ENCODE measurements at places on chromosomes 1 and 21. TPM values are rescaled to one million over a fixed set of nuclear protein-coding genes. Genes with fewer than 3 reads are reported as not detected.

C1orf185 gene
- not detected for total RNA-seq

DNA sequence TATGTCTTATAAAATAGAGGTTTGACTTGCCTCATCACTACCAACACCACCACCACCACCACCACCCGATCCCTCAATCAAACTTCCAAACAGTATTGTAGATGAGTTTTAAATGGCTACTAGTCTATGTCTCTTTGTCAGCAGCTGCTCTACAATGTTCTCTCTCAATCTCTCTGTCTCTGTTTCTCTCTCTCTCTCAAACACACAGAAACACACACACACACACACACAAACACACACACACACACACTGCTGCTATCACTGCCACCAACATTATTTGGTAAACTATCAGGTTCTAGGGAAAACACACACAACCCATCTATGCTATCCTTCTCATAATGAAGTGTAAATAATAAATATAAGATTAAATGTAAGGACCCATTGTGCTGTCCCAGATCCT, 2.4 kb downstream of the TNFSF4 start:
- DNase-seq: no peak

DNA sequence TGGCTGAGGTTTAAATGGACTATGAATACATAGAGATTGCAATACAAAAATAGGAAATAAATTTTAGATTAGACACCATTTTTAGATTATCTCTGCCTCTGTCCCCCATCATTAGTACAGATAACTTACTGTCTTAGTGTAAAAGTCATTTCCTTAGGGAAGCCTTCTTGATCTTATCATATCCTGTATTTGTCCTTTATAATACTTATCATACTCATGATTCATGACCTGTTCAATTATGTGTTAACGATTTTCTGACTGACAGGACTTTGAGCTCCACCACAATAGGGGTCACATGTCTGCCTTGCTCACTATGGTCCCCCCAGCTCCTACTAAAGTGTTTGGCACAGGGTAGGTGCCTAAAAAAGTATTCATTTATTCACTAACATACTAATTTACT, 14.6 kb downstream of the TEX38 start:
- no peak for DNase-seq

- DNase-seq: no peak
Observed at GRCh38 chr1:110170766-110171733, 20.8 kb downstream of the SLC6A17 start.

GRCh38 chr1:41833519-41834000, 85.2 kb downstream of the HIVEP3 start:
- no peak for DNase-seq

- DNase-seq: no peak
Observed at GRCh38 chr1:75980972-75981897, 49.0 kb upstream of the ASB17 start.
